Progenitor cell of endocrine pancreas (in vitro differentiated cells): ENCODE measurements at places on chromosomes 3 and 15. TPM values are rescaled to one million over a fixed set of nuclear protein-coding genes. Genes with fewer than 3 reads are reported as not detected.

DNA sequence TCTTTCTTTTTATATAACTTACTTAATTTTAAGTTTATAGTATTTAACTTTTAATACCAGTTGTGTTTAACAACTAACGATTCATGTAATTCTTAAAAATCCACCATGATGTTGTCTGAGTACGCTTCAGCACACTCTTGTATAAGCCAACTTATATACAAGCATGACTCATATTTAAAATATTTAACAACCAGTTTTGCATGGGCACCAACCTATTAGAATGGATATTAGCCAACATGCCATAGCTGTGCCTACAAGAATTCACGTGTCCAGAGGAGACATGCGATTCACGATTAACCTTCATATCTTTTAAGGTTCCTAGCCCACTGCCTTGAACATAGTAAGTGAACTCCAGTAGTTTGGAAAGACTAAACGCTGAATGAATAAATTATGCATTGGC lies 1023.2 kb downstream of the TBL1XR1 start:
- no peak for DNase-seq

DNA sequence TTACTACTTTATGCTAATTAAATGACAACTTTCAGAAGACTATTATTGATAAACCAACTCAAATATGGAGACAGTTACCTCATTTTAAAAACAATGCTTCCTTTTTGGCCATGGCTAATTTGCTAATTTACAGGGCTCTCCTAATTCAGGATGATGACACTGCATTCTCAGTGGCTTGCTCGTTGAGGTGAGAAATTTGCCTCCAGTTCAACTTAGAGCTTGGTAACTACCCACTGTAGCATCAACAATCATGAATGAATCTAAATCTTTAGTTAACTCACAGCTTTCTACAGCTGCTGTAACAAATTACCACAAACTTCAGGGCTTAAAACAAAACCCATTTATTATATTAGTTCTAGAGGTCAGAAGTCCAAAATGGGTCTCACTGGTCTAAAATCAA lies 14.0 kb downstream of the PBRM1 start:
- no peak for DNase-seq

Gene CATSPER2
- 7.7 and 10.7 TPM in 2 replicates for total RNA-seq

Gene GP5
- total RNA-seq = 0.18 and 0.24 TPM in 2 replicates

DNA sequence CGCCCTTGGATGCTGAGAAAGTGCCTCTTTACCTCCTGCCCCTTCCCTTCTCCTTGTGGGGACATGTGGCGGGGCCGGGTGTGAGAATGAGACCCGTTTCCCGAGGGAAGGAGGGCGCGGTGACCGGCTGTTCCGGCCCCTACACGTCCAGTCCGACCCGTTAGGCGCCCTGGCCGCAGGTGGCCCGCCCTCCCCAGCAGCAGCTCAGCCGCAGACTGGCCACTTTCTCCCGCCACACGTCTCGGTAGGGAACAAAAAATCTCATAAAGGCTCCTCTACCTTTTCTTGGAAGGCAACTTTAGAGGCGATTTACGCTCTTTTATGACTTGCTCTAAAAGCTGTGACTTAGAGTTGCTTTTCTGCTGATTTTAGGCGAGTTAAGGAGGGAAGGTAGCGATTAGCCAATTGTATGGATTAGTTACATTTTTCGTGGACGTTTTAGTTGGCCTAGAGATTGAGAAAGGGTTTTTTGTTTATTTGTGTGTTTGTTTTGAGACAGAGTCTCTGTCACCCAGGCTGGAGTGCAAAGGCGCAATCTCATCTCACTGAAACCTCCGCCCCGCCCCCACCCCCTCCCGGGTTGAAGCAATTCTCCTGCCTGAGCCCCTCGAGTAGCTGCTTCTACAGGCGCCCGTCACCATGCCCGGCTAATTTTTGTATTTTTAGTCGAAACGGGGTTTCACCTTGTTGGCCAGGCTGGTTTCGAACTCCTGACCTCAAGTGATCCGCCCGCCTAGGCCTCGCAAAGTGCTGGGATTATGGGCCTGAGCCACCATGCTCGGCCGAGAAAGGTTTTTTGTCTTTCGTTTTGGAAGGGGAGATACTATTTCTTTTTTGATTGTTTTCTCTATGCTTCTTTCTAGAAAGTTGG lies 8.3 kb upstream of the PGPEP1L start:
- DNase-seq = peak; percentile 23

DNA sequence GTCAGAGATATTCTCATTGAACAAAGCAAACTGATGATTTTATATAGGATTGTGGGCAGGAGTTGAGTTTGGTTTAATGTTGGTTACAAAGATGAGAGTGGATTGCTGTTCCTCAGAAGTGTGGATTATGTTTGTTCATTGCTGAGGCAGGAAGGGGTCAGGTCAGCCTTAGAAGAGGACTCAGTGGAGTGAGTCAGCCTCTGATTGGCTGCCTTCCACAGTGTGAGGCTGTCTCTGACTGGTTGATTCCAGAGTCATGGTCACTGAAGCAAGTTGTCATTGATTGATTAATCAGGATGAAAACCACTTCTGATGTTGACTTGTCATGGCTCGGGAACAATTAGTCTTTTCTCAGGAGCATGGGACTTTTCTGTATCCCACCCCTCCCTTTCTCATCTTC lies 36.2 kb downstream of the KBTBD12 start:
- no peak for DNase-seq

GRCh38 chr3:169512991-169513390 lies 150.5 kb downstream of the MECOM start:
- no peak for DNase-seq

DNA sequence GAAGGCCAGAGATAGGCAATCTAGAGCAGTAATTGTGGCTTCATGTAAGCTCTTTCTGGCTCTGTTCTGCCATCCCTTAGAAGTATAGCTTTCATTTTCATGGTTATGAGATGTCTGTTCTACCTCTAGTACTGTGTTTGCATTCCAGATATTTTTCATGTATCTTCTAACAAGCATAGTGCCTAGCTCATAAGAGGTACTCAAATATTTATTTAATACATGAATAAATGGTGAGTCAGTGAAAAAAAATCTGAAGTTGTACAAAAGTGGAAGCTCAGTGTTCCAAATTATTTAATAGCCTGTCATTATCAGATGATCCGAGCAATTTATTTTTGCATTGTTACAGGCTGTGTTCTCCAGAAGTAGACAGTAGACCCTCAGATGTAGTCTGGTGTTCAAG lies 64.3 kb downstream of the OXSM start:
- no peak for DNase-seq

Gene RASL12
- 0.38 and 0.40 TPM in 2 replicates for total RNA-seq

Gene SLC28A2
- 1.2 and 1.7 TPM in 2 replicates for total RNA-seq

DNA sequence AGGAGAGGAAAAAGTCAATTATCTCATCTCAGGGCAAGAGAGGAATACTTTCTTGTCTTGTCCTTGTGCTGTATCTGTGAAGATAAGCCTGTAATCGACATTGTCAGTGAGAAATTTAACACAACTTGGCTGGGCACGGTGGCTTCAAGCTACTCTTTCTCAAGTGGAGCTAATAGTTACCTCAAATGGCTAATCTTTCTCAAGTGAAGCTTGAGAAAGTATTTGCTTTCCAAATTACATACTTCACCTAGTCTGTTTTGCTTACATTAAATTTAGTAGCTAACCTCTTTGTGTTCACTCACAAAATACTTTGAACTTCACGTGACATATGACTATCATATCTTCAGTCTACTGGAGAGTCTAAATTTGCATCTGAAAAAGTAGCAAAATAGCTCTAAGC lies 48.3 kb upstream of the B3GALNT1 start:
- no peak for DNase-seq

GRCh38 chr15:74227968-74228722 lies 8.0 kb upstream of the CCDC33 start:
- no peak for DNase-seq

Gene CTXN2
- 0.16 and 0.38 TPM in 2 replicates for total RNA-seq

GRCh38 chr15:71743861-71744382 lies 66.4 kb upstream of the NR2E3 start:
- DNase-seq = peak; percentile 34

Gene COL7A1
- total RNA-seq = 31.5 and 38.4 TPM in 2 replicates

DNA sequence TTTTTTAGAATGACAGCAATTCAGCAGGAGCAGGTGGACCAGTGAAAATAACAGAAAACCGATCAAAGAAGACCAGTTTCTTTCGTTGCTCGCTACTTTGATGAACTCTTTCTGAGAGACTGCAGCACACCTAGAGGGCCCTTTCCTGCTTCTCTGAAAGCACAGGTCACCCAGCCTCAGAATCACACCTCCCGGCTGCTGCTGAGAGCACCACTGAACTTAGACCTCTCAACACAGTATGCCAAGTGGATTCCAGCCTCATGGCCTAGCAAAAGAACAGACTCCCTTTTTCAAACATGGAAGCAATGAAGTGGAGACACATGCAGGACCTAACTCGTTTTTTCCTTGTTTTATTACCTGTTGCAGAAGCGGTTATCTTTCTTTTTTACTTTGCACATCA lies 13.9 kb upstream of the APH1B start:
- DNase-seq = no peak

GRCh38 chr3:77001062-77001701 lies 38.7 kb upstream of the ROBO2 start:
- DNase-seq = no peak

Gene SI
- 2.0 and 2.7 TPM in 2 replicates for total RNA-seq

DNA sequence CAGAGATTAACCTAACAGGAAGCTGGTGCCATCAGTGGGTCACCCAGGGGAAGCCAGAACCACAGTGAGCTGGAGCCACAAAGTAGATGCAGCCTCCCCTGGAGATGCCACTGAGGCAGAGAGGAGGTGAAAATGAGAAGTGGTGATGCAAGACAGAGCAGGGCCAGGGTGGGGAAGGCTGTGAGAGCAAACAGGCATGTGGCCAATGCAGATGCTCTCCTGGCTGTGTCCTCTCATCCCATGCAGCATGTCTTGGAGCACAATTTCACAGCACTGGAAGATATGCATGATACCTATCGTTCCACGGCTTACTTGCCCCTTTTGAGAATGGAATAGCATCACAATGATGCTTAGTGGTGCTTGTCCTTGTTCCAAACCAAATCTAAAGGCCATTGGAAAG lies 126.3 kb downstream of the ABHD5 start:
- no peak for DNase-seq

DNA sequence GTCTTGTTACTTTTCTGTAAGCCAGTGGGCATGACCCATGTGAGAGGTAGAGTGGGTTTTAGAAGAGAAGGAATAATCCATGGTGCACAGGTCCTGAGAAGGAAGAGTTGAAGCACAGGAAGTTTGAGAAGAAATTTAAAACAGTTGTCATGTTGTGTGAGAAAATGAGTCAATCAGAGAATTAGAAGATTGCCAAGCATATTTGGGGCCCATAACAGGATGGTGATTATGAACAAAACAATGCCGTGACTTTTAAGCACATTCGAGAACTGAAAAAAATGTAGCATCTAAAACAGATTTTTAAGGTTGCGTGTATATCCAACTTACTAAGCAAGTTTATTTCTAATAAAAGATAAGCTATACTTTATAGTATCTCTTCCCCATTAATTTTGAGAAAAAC lies 198.7 kb downstream of the RORA start:
- no peak for DNase-seq

- DNase-seq = no peak
These were observed 33.3 kb downstream of the SLC25A36 start for GRCh38 chr3:140974900-140975299.

GRCh38 chr15:99366013-99366412 lies 114.7 kb downstream of the LRRC28 start:
- DNase-seq = no peak

Gene ULK4
- 14.2 and 22.0 TPM in 2 replicates for total RNA-seq

- no peak for DNase-seq
These were observed 72.1 kb upstream of the ETV5 start for GRCh38 chr3:186180891-186181481.

- DNase-seq = no peak
These were observed 14.4 kb downstream of the ARIH1 start for GRCh38 chr15:72488558-72488957.

- no peak for DNase-seq
These were observed 218 bp upstream of the TRPC1 start for GRCh38 chr3:142723665-142723967.

DNA sequence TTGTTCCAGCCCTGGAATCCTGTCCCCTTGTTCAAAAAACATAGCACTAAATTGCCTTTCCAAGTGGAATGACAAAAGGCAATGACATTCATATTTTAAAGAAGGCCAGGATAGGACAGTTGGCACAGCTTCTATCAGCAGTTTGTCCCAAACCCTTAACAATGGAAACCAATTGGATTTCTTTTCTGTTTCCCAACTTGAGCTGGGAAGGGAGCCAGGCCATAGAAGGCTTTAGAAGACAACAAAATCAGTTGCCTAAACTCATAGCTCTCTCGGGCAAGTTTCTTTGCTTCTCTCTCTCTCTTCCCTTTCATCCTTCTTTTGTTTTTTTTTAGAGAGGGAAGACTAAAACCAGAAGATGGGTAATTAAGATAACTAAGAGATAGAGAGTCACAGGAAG lies 227.7 kb upstream of the TPRG1 start:
- no peak for DNase-seq

GRCh38 chr3:105938806-105939205 lies 70.0 kb upstream of the CBLB start:
- no peak for DNase-seq

DNA sequence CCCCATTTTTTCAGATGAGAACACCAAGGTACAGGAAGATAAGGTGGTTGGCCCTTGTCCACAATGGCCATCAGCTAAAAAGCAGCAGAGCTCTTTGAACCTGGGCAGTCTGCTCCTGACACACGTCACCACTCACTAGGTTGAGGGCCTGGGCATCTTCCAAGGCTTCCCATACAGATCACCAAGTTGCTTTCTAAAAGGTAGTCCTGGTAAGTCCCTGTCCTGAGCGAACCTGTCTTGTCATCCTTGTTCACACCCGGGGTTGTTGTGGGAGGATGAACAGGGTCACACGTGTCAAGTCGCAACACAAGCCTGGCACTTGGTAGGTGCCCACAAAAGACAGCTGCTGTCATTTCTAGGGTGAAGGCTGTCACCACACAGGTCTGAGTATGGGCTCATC lies 260.4 kb downstream of the EPHB1 start:
- no peak for DNase-seq

DNA sequence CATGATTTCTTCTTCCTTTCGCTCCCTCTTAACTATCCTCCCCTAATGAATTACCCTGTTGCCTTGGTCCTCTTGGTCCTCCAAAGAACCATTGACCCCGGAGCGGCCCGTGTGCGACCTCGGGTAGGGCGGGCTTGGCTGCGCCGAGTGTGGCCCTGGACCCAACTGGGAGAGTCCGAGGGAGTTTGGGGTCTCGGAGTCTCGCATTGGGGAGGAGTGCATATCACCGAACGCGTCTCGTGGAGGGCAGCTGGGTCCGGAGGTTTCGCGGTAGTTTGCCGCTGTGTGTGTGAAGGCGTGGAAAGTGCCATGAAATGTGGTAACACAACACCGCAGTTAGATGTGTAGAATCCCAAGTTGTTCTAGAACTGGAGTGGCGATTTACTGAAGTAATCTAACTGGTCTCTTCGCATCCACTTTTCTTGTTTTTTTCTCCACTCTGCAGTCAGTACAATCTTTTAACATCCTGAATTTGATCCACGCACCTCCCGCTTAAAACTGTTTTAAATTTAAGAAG lies 363 bp downstream of the GTF2E1 start:
- DNase-seq = peak; percentile 14

- DNase-seq = no peak
These were observed 2.0 kb upstream of the BHLHE40 start for GRCh38 chr3:4977001-4977852.

DNA sequence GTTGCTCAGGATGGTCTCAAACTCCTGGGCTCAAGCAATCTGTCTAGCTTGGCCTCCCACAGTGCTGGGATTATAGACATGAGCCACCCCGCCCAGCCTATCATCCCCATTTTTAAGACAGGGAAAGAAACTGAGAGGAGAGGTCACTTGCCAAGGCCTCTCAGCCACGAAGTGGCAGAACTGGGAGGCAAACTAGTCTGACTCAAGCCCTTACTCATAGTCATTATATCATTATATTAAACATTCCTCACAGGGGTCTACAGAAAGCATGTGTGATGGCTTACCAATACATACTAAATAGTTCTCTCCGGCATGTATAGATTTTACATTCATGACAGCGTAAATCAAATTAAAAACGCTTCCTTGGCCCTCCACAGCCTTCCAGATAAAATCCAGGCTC lies 62.0 kb upstream of the ZBTB38 start:
- DNase-seq = no peak
